ENCODE measurements at places on chromosomes 16 and 17.

- DNase-seq = no peak
These were observed 30.6 kb downstream of the STH start for GRCh38 chr17:46029627-46030026.

DNA sequence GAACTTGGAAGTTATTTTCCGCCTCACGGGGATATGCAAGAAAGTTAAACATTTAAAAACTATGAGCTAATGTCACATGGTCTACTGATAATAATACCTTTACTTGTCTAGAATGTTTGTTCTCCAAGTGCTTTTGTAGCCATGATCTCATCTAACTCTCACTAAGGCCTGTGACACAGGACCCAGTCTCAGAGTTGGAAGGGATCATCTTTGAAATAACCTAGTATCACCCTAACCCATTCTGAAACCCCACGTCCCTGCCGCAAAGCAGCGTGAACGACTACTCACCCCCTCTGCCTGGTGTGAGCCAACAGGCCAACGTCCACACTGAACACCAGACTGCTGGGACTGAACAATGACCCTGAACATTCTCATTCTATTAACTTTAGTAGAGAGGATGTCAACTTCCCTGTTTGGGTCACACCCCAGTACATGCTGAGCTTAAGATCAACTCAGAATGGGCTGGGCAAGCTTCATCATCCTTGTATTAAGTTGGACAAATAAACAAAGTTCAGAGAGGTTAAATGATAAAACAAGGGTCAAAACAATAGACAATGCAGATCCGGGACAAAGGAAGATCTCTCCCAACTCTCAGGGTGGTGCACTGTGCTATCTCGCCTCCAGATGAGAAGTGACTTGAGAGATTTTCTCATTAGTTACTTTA, 54.8 kb upstream of the BCAR1 start:
- DNase-seq = peak; percentile 4

DNA sequence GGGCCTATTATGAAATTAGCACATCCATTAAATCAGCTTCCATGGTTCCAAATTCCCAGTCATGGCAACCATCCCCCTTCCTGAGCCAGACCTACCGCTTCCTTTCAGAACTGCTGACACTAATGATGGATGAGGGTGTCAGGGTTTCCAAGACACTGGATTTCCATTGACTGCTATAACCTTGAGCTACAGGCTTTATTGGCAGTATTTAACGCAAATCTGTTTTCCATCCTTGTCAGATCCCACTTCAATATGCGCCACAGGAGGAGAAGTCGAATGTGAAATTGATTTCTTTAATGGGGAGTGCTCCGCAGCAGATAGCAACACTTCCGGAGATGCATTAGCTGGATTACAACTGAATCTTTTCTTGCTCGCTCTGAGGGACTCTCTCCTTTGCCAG, 197.1 kb downstream of the HS3ST4 start:
- DNase-seq = no peak

DNA sequence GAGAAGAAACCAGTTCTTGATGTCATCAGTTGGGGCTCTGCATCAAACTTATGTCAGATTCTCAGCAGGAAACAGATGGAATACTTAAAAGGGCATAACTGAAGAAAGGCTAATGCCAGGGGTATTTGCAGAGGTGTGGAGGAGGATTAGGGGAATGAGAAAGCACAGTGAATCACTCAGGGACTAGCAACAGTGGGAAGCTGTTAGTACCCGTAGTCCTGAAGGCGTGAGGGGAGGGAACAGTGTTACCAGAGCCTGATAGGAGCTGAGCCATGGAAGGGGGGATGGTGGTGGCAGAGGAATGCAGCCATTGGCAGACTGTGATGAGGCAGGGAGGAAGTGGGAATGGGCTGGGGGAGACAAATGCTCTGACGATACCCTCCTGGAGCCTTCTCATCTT, 162.3 kb downstream of the UTP18 start:
- DNase-seq = no peak

- no peak for DNase-seq
These were observed 39.9 kb downstream of the SNX29 start for GRCh38 chr16:12016291-12016947.

GRCh38 chr17:49968405-49969133, 421 bp upstream of the DLX4 start:
- peak; percentile 95 for DNase-seq

GRCh38 chr17:47883589-47884426, 12.2 kb upstream of the SP2 start:
- DNase-seq = peak; percentile 39

- no peak for DNase-seq
These were observed 35.0 kb downstream of the DHRS7B start for GRCh38 chr17:21161498-21162393.

DNA sequence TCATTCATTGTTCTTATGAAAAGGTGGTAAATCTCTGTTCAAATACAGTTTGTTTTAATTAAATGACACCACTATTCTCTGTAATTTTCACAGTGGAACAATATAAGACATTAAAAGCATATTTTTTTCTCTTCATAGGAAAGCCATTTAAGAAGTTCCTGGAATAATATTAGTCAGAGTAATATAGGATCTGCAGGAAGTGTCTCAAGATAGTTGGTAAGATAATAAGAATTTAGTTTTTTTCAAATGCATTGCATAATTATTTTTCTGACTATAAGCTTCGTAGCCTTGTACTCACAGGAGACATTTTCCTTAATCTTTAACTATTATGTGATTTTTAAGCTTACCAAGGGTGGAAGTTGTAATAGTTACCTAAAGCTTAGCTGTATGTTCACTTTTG, 16.9 kb downstream of the STXBP4 start:
- DNase-seq = no peak

GRCh38 chr17:7846063-7846735, 8.7 kb upstream of the TMEM88 start:
- no peak for DNase-seq

GRCh38 chr17:72906306-72906705, 186.2 kb downstream of the SLC39A11 start:
- no peak for DNase-seq

DNA sequence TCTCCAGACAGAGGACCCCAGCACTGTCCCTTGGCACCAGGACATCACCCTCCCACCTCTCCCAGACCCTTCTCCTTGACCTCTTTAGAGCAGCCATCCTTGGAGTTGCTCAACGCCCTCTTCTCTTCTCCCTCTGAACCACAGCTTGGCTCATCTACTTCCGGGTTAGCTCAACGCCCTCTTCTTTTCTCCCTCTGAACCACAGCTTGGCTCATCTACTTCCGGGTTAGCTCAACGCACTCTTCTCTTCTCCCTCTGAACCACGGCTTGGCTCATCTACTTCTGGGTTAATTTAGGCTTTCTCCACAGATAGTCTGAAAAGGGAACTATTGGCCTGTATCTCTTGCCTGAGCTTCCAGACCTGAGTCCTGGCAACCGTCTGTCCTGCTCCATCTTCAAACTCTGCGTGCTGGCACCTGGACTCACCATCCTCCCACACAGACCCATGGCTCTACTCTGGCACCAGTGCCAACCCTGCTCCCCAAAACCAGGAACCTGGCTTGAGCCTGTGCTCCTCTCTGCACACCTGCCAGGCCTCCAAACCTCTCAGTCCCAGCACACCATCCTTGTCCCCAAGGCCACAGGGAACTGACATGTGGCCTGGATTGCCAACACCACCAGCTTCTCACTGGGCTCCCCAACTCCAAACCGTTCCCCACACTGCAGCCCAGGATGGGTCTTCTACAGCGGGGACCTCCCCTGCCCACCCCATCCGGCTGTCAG, 25.3 kb upstream of the FAAP100 start:
- no peak for DNase-seq

- DNase-seq = peak; percentile 46
These were observed 5.6 kb downstream of the POLG2 start for GRCh38 chr17:64491034-64491860.

DNA sequence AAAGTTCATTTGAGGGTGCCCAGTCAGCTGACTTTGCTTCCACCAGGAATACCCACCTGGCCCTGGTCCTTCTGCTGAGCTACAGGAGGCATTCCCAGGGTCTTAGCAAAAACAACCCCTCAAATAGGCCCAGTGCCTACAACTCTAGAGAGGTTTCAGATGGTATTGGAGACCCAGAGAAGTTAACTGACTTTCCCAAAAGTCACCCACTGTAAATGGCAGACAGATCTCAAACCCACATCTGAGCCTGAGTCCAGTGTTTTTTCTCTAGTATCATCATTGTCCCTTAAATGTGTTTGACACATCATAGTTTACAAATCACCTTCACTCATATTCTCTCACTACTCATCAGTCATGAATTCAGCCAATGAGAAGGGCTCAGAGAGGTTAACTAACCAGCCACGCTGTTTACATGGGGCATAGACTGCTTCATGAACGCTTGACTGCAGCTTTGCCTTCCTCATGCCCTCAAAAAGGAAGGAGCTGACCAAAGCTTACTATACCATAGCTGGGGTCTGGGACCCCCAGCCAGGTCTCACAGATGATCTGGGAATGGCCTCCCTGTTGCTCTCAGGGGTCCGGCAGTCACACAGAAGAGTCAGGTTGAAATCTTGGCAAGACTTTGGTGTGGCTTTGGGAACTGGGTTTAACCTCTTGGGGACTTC, 3.7 kb downstream of the PHOSPHO1 start:
- no peak for DNase-seq

- DNase-seq = no peak
These were observed 11.5 kb downstream of the LITAF start for GRCh38 chr16:11575223-11575589.
